ENCODE measurements at places on chromosomes 2 and 18.

GRCh38 chr2:144663207-144663606, 143.3 kb upstream of the ZEB2 start:
- peaks cover 22% of the 10 kb centered on the region for H3K4me1 ChIP-seq
- H3K27me3 ChIP-seq = no peaks in the 10 kb centered on the region
- DNase-seq = no peak
- no peak overlapping the region for H3K27ac ChIP-seq
- H3K4me3 ChIP-seq = no peak overlapping the region
- H3K36me3 ChIP-seq = peaks cover 5% of the 10 kb centered on the region

- no peaks in the 10 kb centered on the region for H3K4me1 ChIP-seq
- no peak for DNase-seq
- no peak overlapping the region for H3K27ac ChIP-seq
- H3K36me3 ChIP-seq = no peaks in the 10 kb centered on the region
Measured at GRCh38 chr2:71102981-71103681, 26.9 kb downstream of the MCEE start.

GRCh38 chr2:221103930-221104329, 468.2 kb downstream of the EPHA4 start:
- H3K36me3 ChIP-seq = no peaks in the 10 kb centered on the region
- peaks cover 27% of the 10 kb centered on the region for H3K27me3 ChIP-seq
- no peak overlapping the region for H3K27ac ChIP-seq
- DNase-seq = no peak

DNA sequence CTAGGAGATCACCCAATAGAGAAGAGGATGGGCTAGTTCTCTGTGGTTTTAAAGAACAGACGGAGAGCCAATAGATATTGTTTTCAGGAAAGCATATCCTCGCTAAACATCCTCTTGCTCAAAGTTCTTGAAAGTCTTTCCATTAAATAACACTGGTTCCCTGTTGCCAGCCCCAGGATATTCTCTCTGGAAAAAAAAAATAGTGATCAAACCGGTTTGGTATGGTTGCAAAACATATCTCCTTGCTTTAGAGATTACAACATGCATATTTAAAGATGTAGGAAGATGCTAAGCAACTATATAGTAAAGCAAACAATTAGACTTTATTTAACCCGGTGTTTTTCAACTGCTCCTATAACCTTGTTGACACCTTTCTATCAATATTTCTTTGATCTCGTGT, 211.4 kb downstream of the CMPK2 start:
- no peak overlapping the region for H3K4me3 ChIP-seq
- peaks cover 7% of the 10 kb centered on the region for H3K27me3 ChIP-seq
- no peaks in the 10 kb centered on the region for H3K36me3 ChIP-seq
- no peak overlapping the region for H3K27ac ChIP-seq

GRCh38 chr2:71884303-71885042, 263.2 kb downstream of the CYP26B1 start:
- H3K36me3 ChIP-seq = no peaks in the 10 kb centered on the region
- no peak for DNase-seq
- H3K4me3 ChIP-seq = no peak overlapping the region
- peaks cover 24% of the 10 kb centered on the region for H3K27me3 ChIP-seq
- no peaks in the 10 kb centered on the region for H3K4me1 ChIP-seq

DNA sequence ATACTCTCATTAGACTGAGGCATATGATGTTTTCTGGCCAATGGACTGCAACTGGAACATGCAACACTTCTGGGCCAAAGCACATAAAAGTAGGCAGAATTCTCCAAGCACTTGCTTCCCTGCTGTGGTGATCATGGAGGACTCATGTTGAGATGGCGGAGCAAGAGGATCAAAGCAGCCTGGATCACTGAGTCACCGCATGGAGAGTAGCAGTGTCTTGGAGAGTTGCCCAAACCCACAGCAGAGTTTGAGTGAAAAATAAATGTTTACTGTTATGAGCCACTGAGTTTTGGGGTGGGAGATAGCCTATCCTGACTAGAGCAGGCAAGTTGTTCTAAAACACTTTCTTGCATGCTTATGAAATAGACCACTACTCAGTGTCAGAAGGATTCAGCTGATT, 359.5 kb downstream of the ZNF521 start:
- no peak overlapping the region for H3K27ac ChIP-seq
- no peak for DNase-seq
- no peaks in the 10 kb centered on the region for H3K36me3 ChIP-seq

- no peaks in the 10 kb centered on the region for H3K36me3 ChIP-seq
- H3K4me3 ChIP-seq = no peak overlapping the region
- no peak for DNase-seq
- H3K27me3 ChIP-seq = no peaks in the 10 kb centered on the region
Measured at GRCh38 chr2:228039752-228040534, 141.5 kb downstream of the SPHKAP start.

GRCh38 chr2:62824388-62824787, 118.9 kb downstream of the EHBP1 start:
- no peak for DNase-seq
- no peaks in the 10 kb centered on the region for H3K27me3 ChIP-seq
- H3K27ac ChIP-seq = no peak overlapping the region
- no peak overlapping the region for H3K4me3 ChIP-seq
- peaks cover 6% of the 10 kb centered on the region for H3K36me3 ChIP-seq

GRCh38 chr2:234672498-234673150, 175.7 kb upstream of the ARL4C start:
- no peaks in the 10 kb centered on the region for H3K36me3 ChIP-seq
- DNase-seq = no peak
- H3K27ac ChIP-seq = no peak overlapping the region
- H3K4me3 ChIP-seq = no peak overlapping the region
- H3K27me3 ChIP-seq = peaks cover 72% of the 10 kb centered on the region

GRCh38 chr18:41545091-41545888, 409.7 kb upstream of the PIK3C3 start:
- DNase-seq = no peak
- no peaks in the 10 kb centered on the region for H3K27me3 ChIP-seq
- no peak overlapping the region for H3K4me3 ChIP-seq

DNA sequence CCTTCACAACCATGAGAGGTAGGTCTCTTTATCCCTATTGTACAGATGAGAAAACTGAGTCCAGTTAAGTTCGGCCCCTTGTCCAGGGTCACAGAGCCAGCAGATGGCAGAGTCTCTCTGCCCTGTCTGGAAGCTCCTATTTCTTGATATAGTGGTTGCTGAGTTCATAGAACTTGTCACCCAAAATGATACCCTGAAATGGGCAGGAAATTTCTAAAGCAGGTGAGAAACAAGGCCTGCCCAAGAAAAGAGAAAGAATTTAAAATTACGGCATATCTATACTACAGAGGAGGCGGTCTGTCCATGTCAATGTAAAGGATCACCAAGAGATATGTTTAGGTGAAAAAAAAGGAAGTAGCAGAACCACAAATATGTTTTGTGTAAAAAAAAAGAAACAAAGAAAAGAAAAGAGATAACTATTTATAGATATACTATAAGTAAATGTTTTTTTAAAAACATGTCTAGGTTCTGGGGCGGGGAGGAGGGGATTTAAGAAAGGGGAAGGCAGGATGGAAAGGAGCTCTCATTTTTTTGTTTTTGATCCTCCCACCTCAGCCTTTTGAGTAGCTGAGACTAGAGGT, 39.8 kb downstream of the MYO7B start:
- no peak for DNase-seq
- H3K27ac ChIP-seq = no peak overlapping the region
- no peak overlapping the region for H3K4me3 ChIP-seq
- no peaks in the 10 kb centered on the region for H3K36me3 ChIP-seq

DNA sequence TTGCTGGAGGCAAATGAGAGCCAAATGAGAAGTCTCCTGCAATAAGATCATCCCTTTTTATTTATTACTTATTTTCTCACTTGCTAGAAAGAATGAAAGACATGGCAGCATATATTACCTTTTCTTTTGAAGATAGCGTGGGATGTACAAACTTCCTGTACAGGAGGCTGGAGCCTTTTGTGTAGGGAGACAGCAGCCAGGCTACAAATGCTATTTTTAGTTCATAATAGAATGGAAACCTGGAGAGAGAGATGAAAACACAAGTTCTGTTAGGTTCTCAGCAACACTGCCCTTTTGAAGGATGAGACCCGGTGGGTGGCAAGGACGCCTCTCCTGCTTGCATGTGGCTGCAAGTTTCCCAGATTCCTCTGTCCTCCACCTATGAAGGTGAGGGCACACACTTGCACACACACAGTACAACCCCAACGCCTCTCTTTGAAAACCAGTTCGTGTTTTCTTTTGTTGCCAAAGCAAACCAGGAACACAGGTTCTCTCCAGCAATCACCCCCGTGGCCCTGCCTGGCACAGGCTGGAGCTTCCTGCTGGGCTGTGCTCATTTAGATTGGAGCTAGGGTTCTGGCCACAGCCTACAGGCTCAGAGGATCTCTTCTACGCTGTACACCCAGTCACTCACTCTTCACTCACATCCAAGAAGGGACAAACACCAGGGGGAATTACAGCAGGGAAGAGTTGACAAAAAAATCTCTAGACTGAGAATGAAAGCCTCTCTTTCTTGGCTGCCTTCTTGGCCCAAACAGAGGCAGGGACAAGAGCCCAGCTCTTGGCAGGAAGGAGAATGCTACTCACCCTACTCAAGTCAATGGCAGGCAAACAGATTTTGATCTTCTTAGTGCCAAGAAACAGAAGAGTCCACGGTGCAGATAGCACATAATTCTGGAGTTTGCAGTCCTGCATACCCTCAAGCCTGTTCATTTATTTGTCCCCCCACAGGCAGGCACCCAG, 55.6 kb downstream of the MRPL35 start:
- no peak overlapping the region for H3K27ac ChIP-seq
- H3K4me1 ChIP-seq = no peaks in the 10 kb centered on the region
- peaks cover 37% of the 10 kb centered on the region for H3K27me3 ChIP-seq
- no peak for DNase-seq

GRCh38 chr2:224145751-224146355, 106.8 kb upstream of the SERPINE2 start:
- peaks cover 37% of the 10 kb centered on the region for H3K27me3 ChIP-seq
- no peak overlapping the region for H3K27ac ChIP-seq
- no peaks in the 10 kb centered on the region for H3K4me1 ChIP-seq

DNA sequence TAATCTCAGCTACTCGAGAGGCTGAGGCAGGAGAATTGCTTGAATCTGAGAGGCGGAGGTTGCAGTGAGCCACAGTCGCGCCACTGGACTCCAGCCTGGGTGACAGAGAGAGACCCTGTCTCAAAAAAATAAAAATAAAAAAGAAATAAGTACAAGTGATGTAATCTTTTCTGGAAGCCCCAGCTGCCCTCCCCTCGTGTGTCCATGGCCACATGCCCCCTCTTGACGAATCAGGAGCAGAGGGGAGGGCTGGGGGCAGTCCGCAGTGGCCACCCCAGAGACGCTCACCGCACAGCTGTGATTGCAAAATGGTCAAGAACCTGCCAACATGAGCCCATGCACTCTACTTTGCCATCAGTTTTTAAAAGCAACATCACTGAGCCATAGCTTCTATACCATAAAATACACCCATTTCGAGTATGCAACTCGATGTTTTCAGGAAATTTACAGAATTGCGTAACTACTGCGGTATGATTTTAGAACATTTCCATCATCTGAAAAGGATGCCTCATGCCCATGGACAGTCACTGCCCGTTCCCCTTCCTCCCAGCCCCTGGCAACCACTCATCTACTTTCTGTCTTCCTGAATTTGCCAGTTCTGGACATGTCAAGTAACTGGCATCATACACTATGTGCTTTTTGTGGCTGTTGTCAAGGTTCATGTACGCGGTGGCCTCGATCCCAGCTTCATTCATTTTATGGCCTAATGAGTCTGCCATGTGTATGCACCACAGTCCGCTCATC, 88.1 kb downstream of the NDUFA10 start:
- no peak overlapping the region for H3K27ac ChIP-seq
- peaks cover 11% of the 10 kb centered on the region for H3K27me3 ChIP-seq
- H3K4me3 ChIP-seq = no peak overlapping the region

- no peak for DNase-seq
- no peaks in the 10 kb centered on the region for H3K27me3 ChIP-seq
- H3K4me1 ChIP-seq = no peaks in the 10 kb centered on the region
- H3K27ac ChIP-seq = no peak overlapping the region
- H3K4me3 ChIP-seq = no peak overlapping the region
Measured at GRCh38 chr2:48551548-48551947, 21.6 kb downstream of the STON1 start.

- no peak for DNase-seq
- no peaks in the 10 kb centered on the region for H3K36me3 ChIP-seq
- no peak overlapping the region for H3K4me3 ChIP-seq
- no peak overlapping the region for H3K27ac ChIP-seq
Measured at GRCh38 chr18:35415511-35416073, 38.5 kb upstream of the ZNF396 start.

GRCh38 chr18:26618135-26618534, 69.8 kb upstream of the KCTD1 start:
- H3K4me1 ChIP-seq = no peaks in the 10 kb centered on the region
- DNase-seq = no peak
- no peak overlapping the region for H3K4me3 ChIP-seq
- no peak overlapping the region for H3K27ac ChIP-seq
- peaks cover 22% of the 10 kb centered on the region for H3K27me3 ChIP-seq
- no peaks in the 10 kb centered on the region for H3K36me3 ChIP-seq

- H3K4me3 ChIP-seq = no peak overlapping the region
- H3K27me3 ChIP-seq = no peaks in the 10 kb centered on the region
- H3K4me1 ChIP-seq = no peaks in the 10 kb centered on the region
- no peak for DNase-seq
- no peaks in the 10 kb centered on the region for H3K36me3 ChIP-seq
- no peak overlapping the region for H3K27ac ChIP-seq
Measured at GRCh38 chr2:181563101-181563692, 93.7 kb downstream of the CERKL start.

DNA sequence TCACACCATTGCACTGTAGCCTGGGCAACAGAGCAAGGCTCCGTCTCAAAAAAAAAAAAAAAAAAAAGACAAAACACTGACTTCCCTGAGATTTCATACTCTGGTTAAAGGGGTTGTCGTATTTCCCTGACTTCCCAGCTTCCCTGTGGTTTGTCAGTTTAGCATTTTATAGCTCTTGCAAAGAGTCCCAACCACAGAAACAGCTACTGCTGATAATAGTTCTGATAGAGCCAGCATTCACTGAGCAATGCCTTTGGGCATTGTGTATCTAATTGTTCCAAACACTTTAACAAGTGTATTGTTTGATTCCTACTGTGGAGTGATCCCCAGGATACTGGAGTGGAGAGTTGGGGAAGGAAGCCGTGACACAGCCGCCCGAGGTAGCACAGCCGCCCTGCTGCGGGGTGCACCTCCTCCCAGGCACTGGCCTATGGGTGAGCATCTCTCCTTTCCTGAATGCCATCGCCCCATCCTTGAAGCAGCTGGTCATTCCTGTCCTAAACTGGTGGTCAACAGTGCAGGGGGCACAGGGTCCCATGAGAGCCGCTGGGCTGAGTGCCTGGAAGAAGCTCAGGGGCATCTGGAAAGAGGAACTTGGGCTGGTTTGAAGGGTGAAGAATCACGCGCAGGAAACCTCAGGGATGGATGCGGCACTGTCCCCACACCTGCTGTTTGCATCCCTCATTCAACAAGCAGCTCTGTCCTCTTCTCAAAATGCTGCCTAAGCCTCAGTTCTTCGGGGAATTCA, 81.0 kb upstream of the TMEM18 start:
- H3K4me3 ChIP-seq = no peak overlapping the region
- no peaks in the 10 kb centered on the region for H3K36me3 ChIP-seq
- peaks cover 64% of the 10 kb centered on the region for H3K27me3 ChIP-seq
- DNase-seq = no peak
